AG04449 (cell line): ENCODE measurements at places on chromosomes 5 and 9.

DNA sequence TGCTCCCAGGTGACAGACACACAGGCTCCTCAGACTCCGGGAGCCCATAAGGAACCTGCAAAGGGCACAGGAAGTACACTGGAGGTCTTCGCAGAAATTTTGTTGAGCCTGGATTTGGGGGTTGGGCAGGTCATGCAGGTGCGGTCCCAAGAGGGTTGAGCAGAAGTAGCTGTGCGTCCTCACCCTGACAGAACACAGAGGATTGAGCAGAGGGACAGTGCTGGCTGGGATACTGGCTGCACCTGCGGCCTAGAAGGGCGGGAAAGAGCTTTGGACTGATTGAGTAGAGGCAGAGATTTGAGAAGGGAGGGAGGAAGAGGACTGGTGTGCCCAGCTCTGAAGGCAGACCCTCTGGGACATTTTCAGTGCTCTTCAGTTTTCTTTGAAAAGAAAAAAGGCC is 65.4 kb downstream of the PTPDC1 start:
- no peak for DNase-seq

GRCh38 chr9:84781931-84782866 is 112.7 kb downstream of the NTRK2 start:
- DNase-seq: no peak

DNA sequence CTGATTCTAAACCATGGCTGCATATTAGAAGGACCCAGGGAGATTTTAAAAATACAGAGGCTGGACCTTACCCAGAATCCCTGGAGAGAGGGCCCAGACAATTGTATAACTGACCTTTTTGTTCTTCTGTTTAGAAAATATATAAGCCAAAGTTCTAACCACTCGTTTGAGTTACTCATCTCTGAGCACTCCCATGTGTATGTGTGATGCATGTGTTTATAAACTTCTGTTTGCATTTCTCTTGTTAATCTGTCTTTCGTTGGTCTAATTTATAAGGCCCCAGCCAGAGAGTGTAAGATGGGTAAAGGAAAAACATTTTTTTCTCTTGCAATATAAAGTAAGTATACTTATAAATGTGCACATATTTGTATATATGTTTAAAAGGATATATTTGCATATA is 443.9 kb downstream of the ZNF608 start:
- DNase-seq: no peak

- DNase-seq: no peak
Observed at GRCh38 chr5:147635882-147636728, 126.2 kb upstream of the DPYSL3 start.

GRCh38 chr9:125332527-125332926 is 70.9 kb downstream of the GAPVD1 start:
- no peak for DNase-seq

DNA sequence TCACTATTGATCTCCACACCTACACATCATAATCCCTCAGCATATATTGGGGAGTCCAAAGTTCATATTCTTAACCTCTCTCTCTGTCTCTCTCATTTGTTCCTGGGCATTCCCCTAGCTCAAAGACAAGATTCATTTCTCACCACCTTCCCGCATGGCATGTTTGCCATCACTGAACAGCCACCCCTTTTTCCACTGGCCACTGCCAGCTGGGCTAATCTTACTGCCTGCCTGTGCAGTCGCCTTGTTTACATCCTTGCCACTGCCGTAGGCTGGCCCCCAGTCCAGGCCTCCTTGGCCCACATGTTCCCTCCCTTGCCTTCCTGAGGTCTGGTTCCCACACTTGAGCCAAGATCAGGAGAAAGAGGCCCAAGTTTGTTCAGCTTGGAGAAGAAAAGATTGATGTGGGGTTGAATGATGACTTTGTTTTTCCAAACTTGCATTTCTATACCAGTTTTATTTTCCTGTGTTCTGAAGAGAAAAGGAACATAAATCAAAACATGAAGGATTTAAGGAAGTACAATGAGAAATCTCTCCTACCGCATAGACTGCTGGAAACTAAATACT is 80.2 kb downstream of the PLAC8L1 start:
- DNase-seq: no peak

- DNase-seq: no peak
Observed at GRCh38 chr5:75734913-75735789, 17.9 kb upstream of the POC5 start.

DNA sequence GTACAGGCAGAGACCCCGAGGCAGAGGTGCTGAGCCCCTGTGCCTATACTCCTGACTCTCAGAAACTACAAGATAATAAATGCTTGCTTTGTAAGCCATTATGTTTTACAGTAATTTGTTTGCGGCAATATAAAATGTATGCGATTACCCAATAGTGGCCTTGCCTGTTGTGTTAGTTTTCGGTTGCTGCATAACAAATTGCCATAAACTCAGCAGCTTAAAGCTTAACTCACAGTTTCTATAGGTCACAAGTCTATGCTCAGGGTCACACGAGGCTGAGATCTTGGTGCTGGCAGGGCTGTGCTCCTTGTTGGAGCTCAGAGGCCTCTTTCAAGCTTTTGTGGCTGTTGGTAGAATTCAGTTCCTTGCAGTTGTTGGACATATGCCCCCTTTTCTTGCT is 114.8 kb downstream of the COL23A1 start:
- no peak for DNase-seq

- no peak for DNase-seq
Observed at GRCh38 chr5:98076501-98076900, 697.0 kb upstream of the RGMB start.

DNA sequence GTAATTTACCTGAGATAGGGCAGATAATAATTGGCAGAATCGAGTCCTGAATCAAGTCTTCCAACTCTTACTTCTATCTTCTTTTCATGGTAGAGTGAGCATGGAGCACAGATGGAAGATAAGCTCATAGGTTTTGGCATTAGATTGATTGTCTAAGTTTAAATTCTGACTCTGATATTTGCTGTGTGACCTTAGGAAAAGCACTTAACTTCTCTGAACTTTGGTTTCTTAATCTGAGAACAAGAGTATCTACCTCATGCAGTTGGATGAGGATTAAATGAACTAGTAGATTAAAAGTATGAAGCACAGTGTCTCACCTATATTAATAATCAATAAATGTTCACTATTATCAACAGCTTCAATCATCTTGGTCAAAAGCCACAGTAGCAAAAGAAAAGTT is 9.4 kb upstream of the ASTN2 start:
- DNase-seq: no peak

DNA sequence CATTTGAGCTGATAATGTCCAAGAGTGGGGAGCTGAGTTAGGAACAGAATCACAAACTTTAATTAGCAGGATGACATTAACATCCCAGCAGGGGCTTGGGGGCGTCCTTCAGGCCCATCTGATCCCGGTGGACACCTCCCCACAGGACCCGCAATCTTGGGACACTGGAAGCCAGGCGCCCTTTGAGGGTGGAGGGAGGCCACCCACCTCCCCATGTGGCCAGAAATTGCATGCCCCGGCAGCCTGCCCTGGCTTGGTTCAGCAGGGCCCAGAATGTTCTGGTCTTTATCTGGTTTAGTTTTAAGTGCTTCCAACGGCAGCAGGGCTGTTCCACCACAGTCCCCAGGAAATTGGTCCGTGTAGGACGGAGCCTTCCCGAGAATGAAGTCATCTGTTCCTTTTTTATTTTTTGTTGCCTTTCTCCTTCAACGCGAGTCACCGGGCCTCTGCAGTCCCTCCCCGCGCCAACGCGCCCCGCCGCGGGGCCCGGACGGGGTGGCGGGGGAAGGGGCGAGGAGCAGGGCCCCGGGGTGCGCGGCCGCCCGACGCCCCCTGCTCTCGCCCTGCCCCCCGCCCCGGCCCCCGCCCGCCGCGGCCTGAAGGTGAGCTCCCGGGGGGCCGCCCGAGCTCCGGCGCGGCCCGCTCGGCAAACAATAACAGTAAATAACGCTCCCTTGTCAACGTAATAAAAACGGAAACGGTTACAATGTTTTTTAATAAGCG is 207.9 kb downstream of the C9orf50 start:
- peak; percentile 29 for DNase-seq
